M059J (cell line): ENCODE measurements at places on chromosomes 12 and 14. TPM values are rescaled to one million over a fixed set of nuclear protein-coding genes. Genes with fewer than 3 reads are reported as not detected.

DNA sequence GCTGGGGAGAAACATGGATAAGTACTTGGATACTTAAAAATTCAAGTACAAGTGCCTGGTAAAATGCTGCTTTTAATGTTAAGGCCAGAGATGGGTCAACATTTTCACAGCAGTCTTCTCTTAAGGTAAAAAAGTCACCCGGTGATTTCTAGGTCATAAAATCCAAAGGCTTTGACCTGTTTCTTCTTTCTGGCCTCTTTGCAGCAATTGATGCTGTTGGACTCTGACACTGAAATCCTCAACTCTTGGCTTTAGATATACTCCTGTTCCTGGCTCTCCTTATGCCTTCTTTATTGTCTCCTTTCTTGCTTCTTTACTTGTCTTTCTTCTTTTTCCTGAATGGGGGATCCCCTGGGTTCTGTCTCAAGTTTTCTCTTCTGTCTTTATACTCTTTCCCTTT lies 189.2 kb downstream of the SSPN start:
- DNase-seq: no peak

DNA sequence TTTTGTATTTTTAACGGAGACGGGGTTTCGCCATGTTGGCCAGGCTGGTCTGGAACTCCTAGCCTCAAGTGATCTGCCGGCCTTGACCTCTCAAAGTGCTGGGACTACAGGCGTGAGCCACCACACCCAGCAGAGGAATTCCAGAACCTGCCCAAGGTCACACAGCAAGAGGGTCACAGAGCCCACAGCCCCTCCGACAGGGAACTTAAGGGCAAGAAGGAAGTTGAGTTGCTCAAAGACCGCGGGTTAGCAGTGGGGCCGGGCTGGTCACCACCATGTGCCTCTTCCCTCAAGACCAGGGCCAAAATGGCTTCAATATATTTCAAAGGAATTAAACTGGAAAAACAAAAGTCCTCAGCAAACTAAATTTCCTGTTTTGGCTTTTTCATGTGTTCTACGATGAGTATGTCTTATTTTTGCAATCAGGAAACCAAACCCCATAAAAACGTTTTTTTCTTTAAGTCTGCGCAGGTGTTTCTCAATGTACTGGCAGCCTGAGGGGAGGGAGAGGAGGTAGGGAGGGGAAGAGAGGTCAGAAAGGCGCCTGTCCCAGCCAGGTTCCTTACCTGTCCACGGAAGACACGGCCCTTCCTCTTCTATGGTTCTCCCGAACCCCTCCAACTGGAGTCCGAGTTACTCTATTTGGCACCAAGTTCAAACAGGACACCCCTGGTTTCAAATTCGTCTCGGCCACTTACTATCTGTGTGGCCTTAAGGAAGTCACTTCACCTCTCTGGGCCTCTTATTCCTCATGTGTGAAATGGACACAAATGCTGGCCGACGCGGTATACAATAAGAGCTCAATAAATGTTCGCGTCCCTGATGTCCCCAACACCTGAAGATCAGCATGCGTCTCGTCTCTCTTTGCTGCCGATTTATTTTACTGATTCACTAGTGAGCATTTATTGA lies 778 bp downstream of the SLC8B1 start:
- DNase-seq: no peak

GRCh38 chr14:35387219-35387618 lies 17.3 kb downstream of the NFKBIA start:
- DNase-seq: no peak

DNA sequence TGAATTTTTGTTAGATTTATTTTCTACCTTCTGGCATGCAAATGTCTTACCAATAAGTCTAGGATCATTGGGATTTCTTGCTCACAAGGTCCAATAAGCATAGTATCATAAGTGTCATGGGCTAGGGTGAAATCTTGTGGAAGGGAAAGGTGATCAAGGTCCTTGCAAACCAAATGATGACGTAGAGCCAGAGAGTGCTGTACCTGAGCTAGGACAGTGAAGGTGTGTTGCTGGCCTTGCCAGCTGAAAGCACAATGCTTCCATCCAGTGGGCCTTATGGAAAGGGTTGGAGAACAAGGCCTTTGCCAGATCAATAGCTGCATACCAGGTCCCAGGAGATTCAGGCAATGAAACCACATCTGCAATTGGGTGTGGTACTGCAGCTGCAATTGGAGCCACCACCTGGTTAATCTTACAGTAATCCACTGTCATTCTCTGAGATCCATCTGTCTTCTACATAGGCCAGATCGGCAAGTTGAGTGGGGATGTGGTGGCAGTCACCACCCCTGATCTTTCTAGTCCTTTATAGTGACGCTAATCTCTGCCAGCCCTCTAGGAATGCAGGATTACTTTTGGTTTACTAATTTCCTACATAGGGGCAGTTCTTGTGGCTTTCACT lies 208.9 kb upstream of the MYL2 start:
- no peak for DNase-seq

- peak; percentile 27 for DNase-seq
These were observed 227.2 kb downstream of the MED13L start for GRCh38 chr12:116050275-116050674.

GRCh38 chr12:3838076-3838475 lies 35.1 kb downstream of the PARP11 start:
- no peak for DNase-seq

DNA sequence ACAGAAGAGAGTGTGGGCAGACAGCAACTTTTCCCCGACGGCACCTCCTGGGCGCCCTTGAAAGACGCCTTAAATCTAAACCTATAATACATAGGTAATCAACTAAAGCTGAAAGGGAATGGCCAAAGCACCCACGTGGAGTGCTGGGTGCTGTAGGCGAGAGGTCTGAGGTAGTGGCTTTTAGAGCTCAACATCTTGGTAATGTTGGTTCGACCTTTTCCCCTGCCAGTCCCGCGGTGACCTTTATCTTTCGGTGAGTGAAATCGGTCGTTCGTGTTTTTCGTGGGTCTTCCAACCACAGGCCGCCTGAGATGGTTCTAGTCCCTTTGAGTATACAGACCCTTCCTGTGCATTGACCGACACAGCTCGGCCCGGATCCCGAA lies 9.1 kb downstream of the OR6S1 start:
- no peak for DNase-seq

DNA sequence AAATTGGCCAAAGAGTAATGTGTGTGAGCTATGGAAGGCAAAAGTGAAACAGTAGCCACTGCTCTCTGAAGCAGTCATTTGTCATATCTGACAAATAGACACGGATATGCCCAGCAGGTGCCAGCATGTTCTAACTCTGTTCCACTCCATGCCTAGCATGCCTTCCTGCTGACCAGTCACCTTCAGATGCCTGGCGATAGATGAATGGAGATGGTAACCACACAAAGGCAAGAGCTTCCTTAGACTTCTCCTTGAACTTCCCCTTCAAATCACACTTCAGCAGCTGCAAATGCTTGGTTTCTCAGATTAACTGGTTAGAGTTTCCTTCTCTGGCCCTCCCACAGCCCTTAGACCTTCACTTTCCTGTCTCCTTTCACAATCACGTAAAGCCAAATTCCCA lies 429.9 kb downstream of the DAD1 start:
- peak; percentile 33 for DNase-seq

Gene DIO2
- 35.1 and 61.1 TPM in 2 replicates for total RNA-seq

Gene GPR135
- total RNA-seq: 0.79 and 1.3 TPM in 2 replicates

Gene TC2N
- total RNA-seq: not detected in 2 replicates

Gene MYH6
- not detected in 2 replicates for total RNA-seq

Gene OR4K2
- total RNA-seq: not detected in 2 replicates
